DND-41 (cell line): ENCODE measurements at places on chromosomes 6 and 20.

- no peak for DNase-seq
Measured at GRCh38 chr6:55713436-55713835, 134.4 kb upstream of the HMGCLL1 start.

DNA sequence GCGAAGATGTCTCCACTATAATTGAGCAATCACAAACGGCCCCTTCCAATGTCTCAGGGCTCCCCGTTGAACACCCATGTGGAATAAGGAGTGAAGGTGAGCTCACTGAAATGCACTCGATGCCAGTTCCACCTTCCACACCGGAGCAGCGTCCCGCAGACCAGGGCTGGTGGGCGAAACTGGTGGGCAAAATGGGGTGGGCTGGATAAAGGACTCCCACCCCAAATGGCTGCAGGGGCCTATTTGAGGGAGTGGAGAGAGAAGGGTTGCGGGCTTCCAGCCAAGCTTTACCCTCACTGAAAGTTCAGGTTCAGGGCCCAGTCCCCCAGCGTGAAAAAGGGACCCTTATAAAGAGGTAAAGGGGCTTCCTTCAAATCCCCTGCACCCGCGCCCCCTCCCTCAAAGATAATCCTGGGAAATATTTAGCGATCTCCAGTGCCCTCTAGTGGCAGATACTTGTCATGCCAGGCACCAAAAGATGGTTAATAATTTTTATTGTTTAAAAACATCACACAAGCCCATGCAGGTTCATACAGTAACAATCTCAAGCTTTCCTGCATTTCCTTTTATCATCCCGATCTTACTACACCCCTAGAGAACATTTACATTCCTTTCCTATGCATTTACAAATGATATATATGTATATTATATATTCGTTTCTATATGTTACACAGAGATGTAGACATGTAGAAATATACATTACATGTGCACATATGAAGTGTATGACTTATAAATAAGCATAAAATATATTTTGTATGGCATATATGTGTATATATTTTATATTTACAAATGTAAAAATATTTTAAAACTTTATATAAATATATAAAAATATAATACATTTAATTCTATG is 58.2 kb upstream of the NKX2-2 start:
- peak; percentile 27 for DNase-seq

DNA sequence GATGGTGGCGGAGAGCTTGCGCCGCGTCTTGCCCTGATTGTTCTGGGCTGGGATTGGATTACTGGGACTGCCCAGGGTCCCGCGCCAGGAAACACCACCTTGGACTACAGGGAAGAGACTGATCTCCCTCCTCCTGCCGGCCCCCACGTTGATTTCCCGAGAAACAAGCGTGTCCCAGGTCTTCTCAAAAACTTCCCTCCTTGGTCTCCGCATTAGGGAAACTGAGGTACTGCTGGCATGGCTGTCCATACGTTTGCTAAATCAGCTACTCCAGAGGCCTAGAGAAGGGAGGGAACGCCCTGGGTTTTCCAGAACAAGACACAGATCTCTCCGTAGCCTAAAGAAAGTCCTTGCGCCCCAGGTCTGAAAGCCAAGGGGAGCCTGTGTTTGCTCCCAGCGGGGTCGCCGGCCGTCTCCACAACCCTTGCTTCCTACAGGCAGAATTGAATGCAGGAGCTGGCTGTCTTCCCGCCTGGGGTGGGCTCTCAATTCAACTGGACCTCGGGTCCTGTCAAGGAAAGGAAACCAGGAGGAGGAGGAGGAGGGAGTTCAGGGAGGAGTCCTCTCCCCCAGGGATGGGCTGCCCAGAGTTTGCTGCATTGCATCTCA is 29.2 kb downstream of the TFAP2A start:
- no peak for DNase-seq

DNA sequence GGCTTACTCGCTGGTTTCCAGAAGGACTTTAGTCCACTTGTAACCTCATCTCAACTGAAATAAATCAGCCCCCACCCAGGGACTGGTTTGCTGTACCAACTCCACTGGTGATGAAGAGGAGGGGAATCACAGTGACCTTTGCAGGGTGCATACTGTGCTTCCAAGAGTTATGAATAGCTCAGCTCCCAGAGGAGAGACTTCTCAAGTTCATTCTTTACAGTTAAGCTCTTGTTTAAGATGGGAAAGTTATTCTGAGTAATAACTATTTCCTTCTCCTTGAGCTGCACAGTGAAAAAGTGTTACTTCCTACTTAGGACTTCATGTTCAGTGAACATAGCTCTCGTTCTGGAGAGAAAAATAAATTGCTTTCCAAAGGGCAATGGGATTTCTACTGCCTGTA is 166.5 kb upstream of the ECI2 start:
- DNase-seq: no peak

GRCh38 chr6:114304304-114304887 is 38.4 kb downstream of the HS3ST5 start:
- no peak for DNase-seq

DNA sequence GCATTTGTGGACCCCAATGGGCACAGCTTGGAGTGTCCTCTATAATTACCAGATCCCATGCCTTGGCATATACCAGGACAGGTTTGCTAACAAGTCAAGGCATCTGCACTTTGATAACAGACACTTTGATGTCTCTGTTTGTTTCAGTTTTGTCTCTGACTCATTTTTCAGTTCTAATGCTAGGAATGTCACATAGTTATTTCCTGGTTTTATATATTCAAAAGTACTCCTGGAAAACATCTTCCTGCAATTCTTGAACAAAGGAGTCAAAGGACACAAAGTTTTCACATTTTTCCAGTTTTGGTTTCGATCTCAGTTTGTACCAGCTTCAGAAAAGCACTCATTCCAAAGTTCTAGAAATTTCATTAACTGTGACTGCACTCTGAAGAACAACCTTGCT is 188.1 kb downstream of the FOXC1 start:
- DNase-seq: no peak

DNA sequence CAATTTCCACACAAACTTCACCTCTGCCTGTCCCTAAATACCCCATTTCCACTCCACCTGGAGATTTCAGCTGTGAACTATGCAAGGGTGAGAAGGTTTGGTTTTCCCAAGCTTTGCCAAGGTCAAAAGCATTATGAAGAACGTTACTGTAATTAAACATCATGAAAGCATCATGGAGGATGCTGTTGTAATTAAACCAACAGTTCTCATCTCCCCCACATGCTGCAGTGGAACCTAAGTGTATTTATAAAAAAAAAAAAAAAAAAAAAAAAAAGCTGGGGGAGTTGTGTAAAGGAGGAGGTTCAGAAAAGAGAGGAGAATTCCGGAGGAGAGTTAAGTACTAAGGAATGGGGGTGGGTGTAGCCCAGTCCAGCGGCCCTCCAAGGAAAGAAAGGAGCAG is 474.9 kb upstream of the JARID2 start:
- no peak for DNase-seq

DNA sequence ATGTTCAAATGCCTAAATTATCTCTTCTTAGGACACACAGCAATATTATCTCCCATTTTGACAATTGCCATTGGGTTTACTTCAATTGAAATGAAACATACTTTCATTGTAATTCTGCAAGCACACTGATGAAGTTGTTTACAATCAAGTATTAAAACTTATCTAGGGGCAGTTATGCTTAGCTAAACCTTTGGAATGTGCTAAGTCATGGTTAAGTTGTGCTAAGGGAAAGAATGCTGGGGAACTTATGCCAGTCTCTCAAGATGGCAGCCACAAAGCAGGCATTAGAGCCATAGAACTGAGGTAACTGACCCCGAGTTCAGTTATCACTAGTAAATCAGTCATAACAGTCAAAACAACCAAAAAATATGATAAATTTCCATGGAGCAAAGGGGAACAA is 59.1 kb upstream of the NT5E start:
- no peak for DNase-seq

DNA sequence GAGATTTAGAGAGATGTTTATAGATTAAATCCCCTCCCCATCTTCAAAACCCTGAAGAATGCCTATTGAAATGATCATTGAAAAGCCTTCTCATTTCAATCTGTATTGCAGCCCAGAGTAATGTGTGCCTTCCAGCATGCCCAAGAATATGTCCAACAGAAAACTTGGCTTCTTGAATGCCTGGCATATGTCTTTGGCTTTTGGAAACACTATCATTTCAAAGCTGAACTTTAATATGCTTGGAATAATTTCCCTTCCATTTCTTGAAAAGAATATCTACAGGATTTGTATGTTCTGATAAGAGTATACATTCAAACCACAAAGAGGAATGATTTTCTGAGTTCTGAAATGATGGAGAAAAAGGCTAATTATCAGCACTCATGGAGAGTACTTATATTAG is 11.9 kb upstream of the PBOV1 start:
- DNase-seq: no peak

GRCh38 chr6:38637756-38638155 is 2.0 kb downstream of the BTBD9 start:
- no peak for DNase-seq

GRCh38 chr6:42820512-42821340 is 38.9 kb downstream of the BICRAL start:
- no peak for DNase-seq

- DNase-seq: no peak
Measured at GRCh38 chr6:104402572-104402971, 457.1 kb downstream of the HACE1 start.

- DNase-seq: no peak
Measured at GRCh38 chr20:25553819-25554296, 31.5 kb downstream of the NINL start.

- no peak for DNase-seq
Measured at GRCh38 chr6:131947986-131948661, 3.0 kb downstream of the CCN2 start.

- DNase-seq: no peak
Measured at GRCh38 chr6:144718431-144718830, 433.3 kb downstream of the UTRN start.

- DNase-seq: no peak
Measured at GRCh38 chr6:39999006-39999867, 65.0 kb upstream of the MOCS1 start.

DNA sequence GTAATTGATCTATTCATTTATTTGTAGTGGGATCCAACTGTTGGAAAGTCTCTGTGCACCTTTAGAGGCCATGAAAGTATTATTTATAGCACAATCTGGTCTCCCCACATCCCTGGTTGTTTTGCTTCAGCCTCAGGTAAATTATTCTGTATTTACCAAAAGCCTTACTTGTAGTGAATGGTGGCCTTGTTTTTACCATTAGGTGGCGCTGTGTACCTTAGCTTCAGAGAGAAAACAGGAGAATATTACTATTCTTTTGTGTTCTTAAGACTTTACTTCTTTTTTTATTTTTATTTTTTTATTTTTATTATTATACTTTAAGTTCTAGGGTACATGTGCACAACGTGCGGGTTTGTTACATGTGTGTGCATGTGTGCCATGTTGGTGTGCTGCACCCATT is 23.7 kb downstream of the PEX7 start:
- DNase-seq: peak; percentile 40

- no peak for DNase-seq
Measured at GRCh38 chr6:83062225-83062624, 3.4 kb downstream of the UBE3D start.

GRCh38 chr6:33944686-33945411 is 141.0 kb upstream of the MLN start:
- DNase-seq: no peak

DNA sequence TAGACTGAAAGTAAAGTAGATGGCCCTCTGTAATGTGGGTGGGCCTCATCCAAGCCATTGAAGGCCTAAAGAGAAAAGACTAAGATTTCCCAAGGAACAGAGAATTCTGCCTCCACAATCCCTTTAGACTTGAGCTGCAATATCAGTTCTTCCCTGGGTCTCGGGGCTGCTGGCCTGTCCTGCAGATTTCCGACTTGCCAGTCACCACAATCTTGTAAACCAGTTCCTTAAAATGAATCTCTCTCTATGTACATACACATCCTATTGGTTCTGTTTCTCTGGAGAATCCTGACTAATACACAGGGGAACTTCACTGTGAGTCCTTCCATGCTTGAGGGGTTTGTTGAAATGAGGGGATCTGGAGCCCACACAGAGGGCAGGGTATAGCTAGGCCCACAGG is 12.9 kb downstream of the CCDC170 start:
- DNase-seq: no peak

- DNase-seq: peak; percentile 45
Measured at GRCh38 chr6:20173833-20174792, 38.2 kb downstream of the MBOAT1 start.
